ENCODE measurements at places on chromosomes 4 and X.

GRCh38 chr4:115834441-115834840 lies 721.0 kb upstream of the NDST4 start:
- DNase-seq = no peak

DNA sequence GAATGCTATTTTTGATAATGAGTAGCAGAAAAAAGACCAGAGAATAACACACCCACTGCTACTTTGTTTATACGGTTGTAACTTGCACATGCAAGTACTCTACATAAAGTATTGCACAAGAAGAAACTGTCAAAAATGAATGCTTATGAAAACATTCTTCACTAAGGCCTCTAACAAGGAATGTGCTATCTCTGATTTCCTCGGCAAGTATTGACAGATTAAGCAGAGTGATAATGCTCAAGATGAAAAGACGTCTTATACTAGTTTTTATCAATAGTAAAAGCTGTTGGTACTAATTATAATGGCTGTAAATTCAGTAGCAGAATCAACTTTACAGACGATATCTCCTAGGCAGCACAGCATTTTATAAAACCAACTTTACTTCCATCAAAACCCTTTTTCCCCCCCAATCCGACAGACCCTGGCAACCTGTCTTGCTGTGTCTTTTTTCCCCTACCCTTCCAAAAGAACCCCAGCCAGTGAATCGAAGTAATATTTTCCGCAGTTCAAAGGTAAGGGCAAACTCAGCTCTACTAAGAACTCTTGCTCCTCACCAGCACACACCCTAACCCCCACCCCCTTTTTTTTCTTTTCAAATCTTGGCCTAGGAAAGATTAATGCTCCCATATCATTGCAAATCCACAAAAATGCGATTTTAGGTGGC lies 1.5 kb downstream of the FRYL start:
- peak; percentile 77 for DNase-seq

- DNase-seq = no peak
Measured at GRCh38 chr4:188536826-188537225, 397.6 kb downstream of the TRIML1 start.

DNA sequence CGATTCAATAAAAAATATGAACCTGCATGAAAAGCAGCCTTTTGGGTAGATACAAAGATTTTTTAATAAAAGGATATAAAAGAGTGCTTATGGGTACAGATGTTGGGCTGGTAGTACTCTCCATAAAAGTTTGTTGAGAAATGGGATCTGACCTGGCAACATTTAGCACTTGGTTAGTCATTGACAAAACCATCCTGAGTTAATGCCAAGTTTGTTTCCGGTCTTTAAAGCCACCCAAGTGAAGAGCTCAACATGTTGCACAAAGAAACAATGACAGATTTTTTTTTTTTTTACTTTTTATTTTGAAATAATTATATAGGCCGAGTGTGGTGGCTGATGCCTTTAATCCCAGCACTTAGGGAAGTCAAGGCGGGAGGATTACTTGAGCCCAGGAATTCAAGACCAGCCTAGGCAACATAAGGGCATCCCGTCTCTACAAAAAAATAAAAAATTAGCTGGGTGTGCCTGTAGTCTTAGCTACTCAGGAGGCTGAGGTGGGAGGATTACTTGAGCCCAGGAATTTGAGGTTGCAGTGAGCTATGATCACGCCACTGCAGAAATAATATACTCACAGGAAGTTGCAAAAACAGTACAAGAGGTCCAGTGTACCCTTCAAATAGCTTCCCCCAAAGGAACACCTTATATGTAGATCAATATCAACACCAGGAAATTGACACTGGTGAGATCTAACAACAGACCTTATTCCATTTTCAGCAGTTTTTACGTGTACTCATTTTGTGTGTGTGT lies 16.6 kb downstream of the CHST7 start:
- peak; percentile 81 for DNase-seq

- no peak for DNase-seq
Measured at GRCh38 chr4:7760706-7761105, 179.0 kb downstream of the AFAP1 start.

- peak; percentile 49 for DNase-seq
Measured at GRCh38 chrX:107825698-107826237, at the start of gene MID2. Gene MID2, plus strand, starts transcription at chrX:107825866. Its CDS starts 561 bp downstream, at chrX:107826427.

DNA sequence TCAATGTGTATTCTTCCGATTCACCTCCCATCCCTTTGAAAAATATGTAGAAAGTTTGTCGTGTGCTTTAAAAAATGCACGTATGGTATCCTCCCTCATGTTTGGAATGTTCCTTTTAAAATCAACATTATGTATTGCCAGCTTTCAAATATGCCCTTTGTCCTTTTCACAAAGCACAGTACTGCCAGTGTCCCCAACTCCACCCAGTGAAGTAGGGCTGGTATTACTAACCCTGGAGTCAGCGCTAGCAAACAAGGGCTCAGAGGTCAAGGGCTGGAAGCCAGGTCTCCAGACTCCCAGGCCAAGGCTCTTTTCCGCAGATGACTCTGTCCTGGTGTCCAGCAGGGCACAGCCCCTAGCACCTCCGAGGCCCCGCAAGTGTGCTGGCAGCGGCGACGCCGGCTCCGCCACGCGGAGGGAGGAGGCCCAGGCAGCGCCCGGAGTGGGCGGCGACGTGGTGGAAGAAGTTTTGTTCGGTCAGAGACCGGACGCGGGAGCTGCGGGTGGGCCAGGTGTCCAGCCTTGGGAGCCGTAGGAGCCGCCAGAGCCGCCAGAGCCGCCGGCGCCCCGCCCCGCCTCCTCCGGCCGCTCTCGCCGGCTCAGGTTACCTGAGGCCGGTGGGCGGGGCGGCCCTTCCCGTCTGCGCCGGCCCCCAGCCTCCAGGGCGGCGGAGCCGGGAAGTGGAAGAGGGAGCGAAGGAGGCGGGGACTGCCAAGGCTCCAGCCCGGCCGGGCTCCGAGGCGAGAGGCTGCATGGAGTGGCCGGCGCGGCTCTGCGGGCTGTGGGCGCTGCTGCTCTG lies at the start of gene IL13RA1:
Gene IL13RA1, plus strand, starts transcription at position 720 of the 799 bp plus-strand sequence. Its CDS starts 33 bp downstream, at position 753.
- peak; percentile 87 for DNase-seq

DNA sequence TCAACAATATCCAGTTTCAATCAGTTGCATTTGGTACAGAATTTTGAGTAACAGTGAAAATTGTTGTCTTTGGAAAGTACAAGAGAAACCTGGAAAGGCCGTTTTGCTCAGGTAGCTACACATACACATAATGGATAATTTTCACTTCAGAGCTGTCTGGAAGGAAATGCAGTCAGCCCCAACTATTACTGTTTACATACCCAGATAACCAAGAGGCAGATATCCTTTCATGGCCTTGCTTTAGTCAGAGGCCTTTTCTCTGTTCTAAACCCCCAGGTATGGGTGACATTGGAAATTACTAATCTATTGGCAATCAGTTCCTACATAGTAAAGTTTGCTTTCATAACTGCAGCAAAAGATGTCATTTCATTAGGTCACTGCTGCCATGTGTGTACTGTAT lies 244.9 kb upstream of the EMCN start:
- no peak for DNase-seq

GRCh38 chr4:73964862-73965611 lies 16.8 kb downstream of the PF4 start:
- peak; percentile 19 for DNase-seq

GRCh38 chr4:182874304-182874751 lies 42.9 kb downstream of the DCTD start:
- no peak for DNase-seq

GRCh38 chr4:143424276-143424675 lies 87.6 kb downstream of the GAB1 start:
- peak; percentile 52 for DNase-seq

- peak; percentile 20 for DNase-seq
Measured at GRCh38 chrX:65537229-65537628, 2.6 kb upstream of the LAS1L start.

DNA sequence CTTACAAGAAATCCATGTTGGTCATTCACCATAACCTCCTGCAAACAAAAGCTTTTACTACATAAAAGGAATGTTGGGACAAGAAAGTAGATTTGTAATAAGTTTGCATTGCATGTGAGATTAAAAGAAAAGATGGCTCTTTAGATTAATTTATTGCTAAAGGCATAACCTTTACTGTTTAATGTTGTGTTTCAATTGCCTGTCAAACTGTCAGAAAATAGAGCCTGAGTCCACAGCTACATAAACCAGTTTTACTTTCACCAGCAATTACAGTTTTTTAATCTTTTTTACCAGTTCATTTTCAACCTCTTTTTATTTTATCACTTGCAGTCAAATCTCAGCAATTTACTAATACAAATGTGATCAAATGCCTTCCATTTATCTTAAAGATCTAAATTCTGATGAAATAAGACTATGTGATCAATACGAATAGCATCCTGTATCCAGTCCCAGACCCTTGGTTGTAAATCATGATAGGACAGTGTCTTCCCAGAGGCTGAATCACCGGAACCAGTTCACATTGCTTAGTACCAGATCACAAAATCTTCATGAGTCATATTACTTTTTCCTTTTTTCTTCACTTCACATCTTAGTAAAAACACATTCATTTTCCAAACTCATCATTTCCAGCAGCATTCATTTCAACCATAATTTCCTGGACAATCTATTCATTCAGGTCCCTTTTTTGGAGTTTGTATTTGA lies 95.4 kb upstream of the FRG1 start:
- peak; percentile 11 for DNase-seq

GRCh38 chrX:28099166-28099565 lies 117.9 kb upstream of the DCAF8L1 start:
- DNase-seq = no peak

DNA sequence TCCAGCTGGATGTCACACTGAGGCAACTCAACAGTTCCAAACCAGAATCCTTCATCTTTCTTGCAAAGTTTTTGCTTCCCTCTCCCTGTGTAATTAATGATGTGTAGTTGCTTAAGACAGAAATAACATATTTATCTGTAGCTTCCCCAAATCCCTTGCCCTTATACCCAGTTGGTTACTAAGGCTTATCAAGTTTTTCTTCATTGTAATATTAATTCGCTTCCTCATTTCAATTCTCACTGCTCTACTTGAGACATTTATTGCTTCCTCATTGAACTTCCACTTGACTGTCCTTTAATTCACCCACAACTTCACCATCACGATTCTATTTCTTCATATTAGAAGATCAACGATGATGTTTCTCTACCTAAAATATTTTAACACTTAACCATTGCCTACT lies 386.6 kb upstream of the CPEB2 start:
- no peak for DNase-seq

- DNase-seq = no peak
Measured at GRCh38 chr4:55329012-55329411, 17.0 kb upstream of the SRD5A3 start.

DNA sequence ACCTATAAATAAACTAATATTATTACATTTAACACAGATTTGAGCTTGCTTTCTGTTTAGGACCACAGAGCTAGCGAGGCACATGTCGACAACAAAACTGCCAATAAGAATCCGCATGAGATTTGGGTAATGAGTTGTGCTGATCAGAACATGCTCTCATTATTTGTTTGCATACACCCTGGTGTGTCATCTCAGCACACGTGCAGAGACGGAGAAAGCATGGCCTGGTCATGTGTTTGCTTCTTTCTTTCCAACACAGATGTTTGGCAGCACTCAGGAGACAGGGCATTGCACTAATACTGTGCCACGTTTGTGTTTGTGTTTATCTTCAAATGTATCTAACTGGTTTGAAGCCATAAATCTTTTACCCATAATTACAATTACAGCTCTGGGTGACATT lies 364.8 kb downstream of the ARAP2 start:
- no peak for DNase-seq
